ENCODE measurements at places on chromosomes 1 and 21. TPM values are rescaled to one million over a fixed set of nuclear protein-coding genes. Genes with fewer than 3 reads are reported as not detected.

DNA sequence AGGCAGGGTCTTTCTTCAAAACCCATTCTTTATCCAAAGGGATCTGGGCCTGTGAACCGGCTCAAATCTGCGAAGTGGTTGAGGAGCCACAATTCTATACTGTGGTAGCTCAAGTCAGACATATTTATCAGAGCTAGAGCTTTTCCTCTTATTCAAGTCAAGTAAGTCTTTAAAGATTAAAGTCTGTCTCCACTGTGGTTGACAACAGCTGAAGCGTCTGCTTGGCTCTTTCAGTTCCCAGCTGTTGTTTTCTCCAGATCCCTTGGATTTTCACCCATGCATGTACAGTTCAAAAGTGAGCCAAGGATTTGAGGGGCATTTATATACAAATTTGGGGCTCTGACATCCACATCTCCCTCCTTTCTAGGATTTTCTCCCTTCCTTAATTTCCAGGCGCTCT, 66.9 kb downstream of the C1orf185 start:
- ATAC-seq, result no peak

Gene CFHR2
- not detected for total RNA-seq

Gene MTARC1
- not detected for total RNA-seq

Gene IL19
- not detected for total RNA-seq

- peak; percentile 15 for ATAC-seq
Observed at GRCh38 chr21:32515874-32516273, 69.4 kb downstream of the TCP10L start.

Gene IRF6
- 0.35 TPM for total RNA-seq

DNA sequence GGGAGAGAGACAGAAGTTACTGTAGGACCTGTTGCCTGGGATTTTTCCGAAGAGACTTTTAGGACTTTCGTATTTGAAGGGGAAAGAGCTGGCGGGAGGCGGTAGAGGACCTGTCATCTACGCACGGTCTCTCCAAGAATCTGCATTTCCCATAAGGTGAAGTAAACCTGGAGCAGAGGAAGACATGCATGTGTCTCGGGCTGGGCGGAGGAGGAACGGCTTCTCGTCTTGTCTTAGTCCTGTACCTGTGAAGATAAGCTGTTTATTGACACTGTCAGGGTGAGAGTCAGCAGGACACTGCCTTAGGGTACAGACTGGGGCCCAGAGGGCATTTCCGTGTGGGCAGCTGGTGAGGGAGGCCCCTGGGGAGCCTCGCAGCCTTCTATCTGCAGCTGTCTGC, 123.4 kb upstream of the COL6A1 start:
- ATAC-seq, result no peak

- no peak for ATAC-seq
Observed at GRCh38 chr1:25793585-25794170, 6.3 kb upstream of the SELENON start.

DNA sequence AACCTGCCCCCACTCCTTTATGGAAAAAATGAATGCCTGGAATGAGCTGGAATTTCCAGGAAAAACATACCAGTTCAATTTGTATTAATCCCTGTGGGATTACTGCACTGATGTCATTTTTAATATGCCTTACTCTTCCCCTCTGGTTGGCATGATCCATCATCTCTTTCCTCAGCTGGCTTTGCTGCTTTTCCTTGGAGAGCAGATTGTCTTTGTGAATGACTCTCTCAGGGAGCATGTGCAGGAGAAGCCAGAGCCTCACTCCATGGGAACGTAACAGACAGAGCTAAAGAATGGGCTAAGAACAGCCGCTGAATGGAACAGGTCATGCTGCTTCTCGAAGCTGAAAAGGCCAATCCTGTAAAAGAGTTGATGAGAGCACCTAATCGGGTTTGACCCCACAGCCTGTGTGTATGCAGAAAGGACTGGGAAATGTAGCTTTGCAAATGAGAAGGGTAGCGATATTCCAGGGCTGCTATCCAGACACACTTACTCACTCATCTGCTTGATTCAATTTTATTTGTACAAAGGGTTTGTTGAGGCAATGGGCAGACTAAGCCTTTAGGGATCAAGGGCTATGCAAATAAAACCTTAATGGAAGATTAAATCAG, 20.7 kb downstream of the PHC2 start:
- ATAC-seq, result no peak

Gene ATAD3C
- 2.1 TPM for total RNA-seq

Gene C1orf210
- not detected for total RNA-seq

Gene SELL
- 143 TPM for total RNA-seq
